ENCODE measurements at places on chromosomes 4 and X. TPM values are rescaled to one million over a fixed set of nuclear protein-coding genes. Genes with fewer than 3 reads are reported as not detected.

- no peak for DNase-seq
Measured at GRCh38 chr4:167622481-167623240, 388.4 kb upstream of the SPOCK3 start.

- DNase-seq, result no peak
Measured at GRCh38 chrX:126137899-126138298, 28.2 kb downstream of the DCAF12L2 start.

DNA sequence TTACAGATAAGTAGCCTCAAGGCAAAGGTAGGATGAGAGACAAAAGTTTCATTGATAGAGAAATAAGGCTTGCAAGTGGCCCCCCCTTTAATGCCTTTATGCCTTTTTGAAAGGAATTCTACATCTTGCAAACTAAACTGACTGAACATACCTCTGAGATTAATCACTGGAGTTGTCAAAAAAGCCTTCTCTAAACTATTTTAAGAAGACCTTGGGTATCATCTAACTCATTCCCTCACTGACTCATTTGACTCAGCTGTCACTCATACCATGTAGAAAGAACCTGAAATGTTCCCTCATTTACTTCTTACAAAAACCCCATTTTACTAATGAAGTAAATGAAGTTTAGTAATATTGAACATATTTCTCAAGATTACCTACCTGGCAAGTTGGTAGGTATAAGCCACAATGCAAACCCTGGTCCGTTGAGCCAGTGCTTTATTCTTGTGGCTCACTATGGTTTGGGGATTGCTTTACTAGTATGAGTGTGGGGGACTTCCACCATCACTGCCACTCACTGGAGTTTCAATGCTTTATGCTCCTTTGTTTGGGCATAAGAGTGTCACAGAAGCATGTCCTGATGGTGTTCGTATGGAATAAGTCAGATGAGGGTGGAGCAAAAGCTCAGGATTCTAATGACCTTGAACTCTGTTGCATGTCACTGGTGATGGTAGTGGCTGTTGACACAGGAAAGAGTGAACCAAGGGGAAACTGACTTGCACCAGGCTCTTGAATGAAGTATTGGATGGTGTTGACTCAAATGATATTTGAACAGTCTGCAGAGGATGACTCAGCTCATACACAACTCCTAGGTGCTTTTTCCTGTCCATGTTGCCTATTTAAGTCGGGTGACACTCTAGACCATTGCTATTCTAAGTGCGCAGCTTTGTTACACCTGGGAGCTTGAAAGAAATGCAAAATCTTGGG lies 305.5 kb upstream of the EMCN start:
- no peak for DNase-seq

- no peak for DNase-seq
Measured at GRCh38 chr4:8835521-8836365, 35.9 kb downstream of the HMX1 start.

- no peak for DNase-seq
Measured at GRCh38 chr4:60579335-60579734, 620.8 kb upstream of the ADGRL3 start.

DNA sequence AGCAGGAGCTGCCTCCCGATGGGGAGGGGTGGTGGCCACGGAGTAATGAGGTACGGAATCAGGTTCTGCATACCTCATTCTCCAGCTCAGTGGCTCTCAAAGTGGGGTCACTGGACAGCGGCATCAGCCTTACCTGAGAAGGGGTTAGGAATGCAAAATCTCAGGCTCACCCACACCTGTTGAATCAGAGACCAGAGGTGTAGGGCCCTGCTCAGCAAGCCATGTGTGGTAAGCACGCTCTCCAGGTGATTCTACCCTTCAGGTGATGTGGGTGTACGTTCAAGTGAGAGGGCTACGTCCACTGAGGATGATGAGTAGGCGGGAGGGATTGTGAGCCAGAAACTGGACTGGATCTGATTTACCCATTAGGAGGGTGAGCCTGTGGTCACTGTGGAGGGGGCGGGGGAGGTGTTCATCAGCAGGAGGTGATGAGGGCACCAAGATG lies 65.8 kb downstream of the ANAPC4 start:
- DNase-seq, result no peak

CDKL5 gene
- total RNA-seq, result 1.4 TPM

DNA sequence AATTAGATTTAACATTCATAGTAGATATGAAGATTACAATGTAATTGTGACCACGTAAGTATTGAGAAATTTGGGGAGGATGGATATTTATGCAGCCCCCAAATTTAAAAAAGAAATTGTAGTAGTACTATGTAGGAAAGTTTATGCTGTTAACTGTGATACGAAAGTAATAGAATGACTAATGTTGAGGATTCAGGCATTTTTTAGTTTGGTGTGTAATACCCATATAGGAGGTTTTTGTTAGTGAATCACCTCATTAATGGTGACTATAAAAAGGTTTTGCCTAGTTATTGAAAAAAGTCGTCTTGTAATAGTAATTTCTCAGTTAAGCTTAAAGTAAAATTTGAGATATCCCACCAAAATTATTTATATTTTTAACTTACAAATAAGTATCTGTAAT lies 67.2 kb downstream of the SMARCAD1 start:
- no peak for DNase-seq

- no peak for DNase-seq
Measured at GRCh38 chr4:140260227-140260626, 106.2 kb upstream of the MAML3 start.

DNA sequence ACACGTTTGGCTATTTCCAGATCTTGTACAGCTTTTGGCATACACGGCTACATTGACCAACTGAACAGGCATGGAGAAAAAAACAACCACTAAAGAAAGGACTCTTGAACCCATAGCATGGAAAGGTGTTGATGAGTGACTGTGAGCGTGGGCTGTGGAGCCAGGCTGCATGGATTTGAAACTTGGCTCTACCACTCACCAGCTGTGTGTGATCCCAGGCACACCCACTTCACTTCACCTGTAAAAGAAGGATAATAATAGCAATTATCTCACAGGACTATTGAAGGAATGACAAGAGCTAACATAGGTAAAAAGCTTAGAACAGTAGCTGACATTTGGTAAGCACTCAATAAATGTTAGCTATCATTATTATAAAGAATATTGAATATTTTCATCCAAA lies 301.7 kb upstream of the CPEB2 start:
- no peak for DNase-seq

GRCh38 chr4:74942251-74942917 lies 9.5 kb downstream of the PARM1 start:
- DNase-seq, result no peak

GRCh38 chr4:151865312-151865711 lies 104.5 kb upstream of the GATB start:
- DNase-seq, result no peak

- DNase-seq, result no peak
Measured at GRCh38 chrX:153668423-153669173, 5.0 kb downstream of the PNCK start.

GRCh38 chr4:109451544-109452273 lies 18.1 kb downstream of the SEC24B start:
- no peak for DNase-seq

- DNase-seq, result no peak
Measured at GRCh38 chrX:97743014-97743413, 859.3 kb downstream of the RPA4 start.

SMIM10 gene
- 0.53 TPM for total RNA-seq

GRCh38 chrX:153381684-153382532 lies 19.2 kb downstream of the PNMA6E start:
- DNase-seq, result no peak

GRCh38 chr4:184942444-184943425 lies 75.6 kb upstream of the HELT start:
- no peak for DNase-seq

- DNase-seq, result no peak
Measured at GRCh38 chrX:14352511-14352910, 176.8 kb upstream of the GLRA2 start.

GRCh38 chrX:40418813-40419195 lies 162.0 kb upstream of the ATP6AP2 start:
- no peak for DNase-seq

- DNase-seq, result no peak
Measured at GRCh38 chr4:55278316-55278715, 67.7 kb upstream of the SRD5A3 start.

DNA sequence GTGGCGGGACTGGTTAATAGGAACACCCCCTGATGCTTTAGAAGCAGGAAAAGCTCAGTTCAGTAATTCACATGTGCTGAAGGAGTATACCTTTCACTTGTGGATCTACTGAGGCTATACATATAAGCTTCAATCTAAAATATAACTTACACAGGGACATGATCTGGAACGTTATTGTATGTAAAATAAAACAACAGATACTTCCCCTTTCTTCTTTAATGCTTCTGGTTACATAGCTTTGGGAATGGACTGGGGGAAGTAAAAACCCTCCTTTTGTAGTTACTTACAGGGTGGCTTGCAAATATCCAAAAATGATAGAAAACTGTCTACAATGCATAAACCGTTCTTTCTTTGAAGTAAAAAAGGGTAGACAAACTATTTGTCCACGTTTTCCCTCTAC lies 1.9 kb downstream of the FGG start:
- no peak for DNase-seq

DNA sequence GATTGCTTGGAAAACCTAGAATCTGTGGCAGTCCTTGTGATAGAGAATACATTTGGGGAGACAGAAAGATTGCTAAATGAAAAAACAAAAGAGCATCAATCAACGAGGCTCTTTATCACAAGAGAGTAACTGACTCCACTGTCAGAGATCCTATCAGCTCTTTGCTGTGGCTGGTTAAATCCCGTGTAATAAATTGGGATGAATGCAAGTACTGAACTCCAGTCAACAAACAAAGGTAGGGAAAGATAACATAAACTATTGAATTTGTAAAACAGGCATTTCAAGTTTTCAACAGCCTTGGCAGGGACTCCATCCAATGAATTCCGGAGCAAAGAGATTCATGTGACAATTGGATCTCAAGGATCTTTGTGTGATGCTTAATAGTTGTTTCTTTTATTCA lies 21.3 kb downstream of the MMRN1 start:
- no peak for DNase-seq

BEX4 gene
- 8.7 TPM for total RNA-seq

ETNPPL gene
- total RNA-seq, result not detected

- DNase-seq, result no peak
Measured at GRCh38 chr4:1030031-1030430, 18.6 kb downstream of the FGFRL1 start.

DNA sequence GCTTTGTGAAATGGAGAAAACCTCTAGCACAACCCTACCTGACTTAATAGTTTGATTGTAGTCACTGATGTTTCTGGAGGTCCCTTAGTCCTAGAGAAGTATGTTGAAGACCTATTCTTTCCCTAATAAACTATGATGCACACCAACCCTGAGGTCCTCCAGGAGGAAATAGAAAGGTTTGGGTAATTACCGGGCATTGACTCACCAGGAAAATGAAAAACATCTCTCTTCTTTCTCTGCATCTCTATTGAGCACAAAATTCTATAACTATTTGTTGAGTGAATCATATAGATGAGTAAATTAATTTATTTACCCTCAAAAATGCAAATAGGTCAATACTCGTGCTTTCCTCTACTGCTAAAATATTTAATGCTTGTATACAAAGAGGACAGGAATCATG lies 582.4 kb upstream of the FAM241A start:
- no peak for DNase-seq
